MG63 (cell line): ENCODE measurements at places on chromosomes 5 and 9. TPM values are rescaled to one million over a fixed set of nuclear protein-coding genes. Genes with fewer than 3 reads are reported as not detected.

GRCh38 chr5:159645179-159645846 is 271.0 kb upstream of the ADRA1B start:
- no peak for DNase-seq

DNA sequence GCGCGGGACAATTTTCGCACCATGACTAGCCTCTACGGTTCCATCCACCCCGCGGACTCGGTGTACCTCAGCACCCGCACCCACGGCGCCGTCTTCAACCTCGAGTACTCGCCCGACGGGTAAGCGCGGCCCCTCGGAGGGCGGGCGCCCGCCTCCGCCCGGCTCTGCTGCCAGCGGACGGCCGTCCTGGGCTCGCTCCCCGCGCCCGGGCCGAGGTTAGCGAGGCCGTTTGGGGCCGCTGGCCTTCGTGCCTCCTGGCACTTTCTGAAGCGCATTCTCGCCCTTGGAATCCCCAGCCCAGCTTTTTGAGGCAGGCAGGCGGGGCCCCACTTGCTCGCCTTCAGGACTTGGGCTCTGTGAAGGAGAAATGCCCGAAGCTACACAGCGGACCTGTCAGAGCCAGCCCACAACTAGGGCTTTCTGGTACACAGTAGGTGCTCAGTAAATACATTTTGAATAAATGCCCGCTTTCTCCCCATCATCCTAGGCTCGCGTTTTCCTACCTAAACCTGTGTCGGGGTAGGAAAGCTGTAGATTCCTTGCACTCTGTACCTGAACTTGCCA is 772 bp downstream of the DCAF10 start:
- peak; percentile 50 for DNase-seq

- DNase-seq: no peak
Observed at GRCh38 chr9:127644943-127645342, 32.9 kb downstream of the STXBP1 start.

DNA sequence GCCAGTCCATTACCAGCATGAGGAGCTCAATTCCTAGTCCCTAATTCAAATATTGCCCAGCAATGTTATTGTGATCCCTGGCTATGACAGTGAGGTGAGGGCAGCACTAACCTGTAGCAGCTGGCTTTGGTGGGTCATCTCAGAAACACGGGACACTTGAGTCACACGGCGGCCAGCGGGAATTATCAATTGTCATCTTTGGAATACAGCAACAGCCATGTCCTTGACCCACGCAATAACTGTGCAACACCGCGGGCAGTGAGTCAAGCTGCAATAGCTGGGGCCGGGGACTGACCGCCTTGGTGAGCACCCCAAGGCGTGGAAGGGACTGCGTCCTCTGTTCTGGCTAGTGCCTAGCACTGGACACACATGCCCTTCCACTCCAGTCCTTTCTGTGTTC is 62.5 kb upstream of the ALDH1B1 start:
- DNase-seq: no peak

DNA sequence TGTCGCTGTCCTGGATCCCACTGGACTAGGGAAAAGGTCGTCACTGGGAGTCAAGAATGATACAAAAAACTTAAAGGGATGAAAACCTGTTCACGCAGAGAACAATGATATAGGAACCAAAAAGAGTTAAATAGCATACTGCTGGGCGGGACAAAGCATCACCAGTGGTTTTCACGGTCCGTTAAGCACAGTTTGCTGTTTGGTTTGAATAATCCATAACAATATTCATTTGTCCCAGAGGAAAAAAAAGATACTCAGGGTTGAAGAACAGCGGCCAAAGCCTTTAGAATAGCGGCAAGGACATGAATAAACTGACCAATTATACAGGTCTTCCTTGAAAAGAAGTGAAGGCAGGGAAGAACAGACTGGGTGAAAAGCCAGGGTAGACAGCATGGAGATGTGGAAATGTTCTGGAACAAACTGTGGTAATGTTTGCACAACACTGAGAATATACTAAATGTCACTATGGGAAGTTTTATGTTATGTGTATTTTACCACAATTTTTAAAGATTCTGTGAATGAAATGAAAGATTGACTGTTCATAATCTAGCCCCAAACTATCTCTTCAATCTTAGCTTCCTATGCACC is 60.8 kb downstream of the MTMR12 start:
- no peak for DNase-seq

The TLE1 gene
- total RNA-seq: 4.3 and 6.1 TPM in 2 replicates

The CATSPER3 gene
- 0.59 and 1.5 TPM in 2 replicates for total RNA-seq

The BRIX1 gene
- 80.9 and 83.9 TPM in 2 replicates for total RNA-seq
